Testis (tissue), 5 donors: ENCODE measurements at places on chromosomes 7 and 10. TPM values are rescaled to one million over a fixed set of nuclear protein-coding genes. Genes with fewer than 3 reads are reported as not detected.

DNA sequence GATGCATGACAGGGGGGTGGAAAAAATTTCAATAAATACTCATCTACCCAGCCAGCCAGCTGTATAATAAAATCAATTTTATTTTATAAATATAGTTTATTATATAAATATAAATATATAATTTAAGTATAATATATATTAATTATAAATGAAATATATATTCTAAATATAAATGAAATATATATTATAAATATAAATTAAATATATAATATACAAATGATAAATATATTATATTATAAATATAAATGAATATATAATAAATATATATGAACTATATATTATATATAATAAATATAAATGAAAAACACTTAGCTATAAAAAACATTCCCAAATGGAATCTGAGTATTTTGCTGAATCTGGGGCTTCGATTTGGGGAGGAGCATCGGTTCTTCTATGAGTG, 79.4 kb upstream of the CDCA7L start:
- peaks cover 2% of the 10 kb centered on the region for H3K4me1 ChIP-seq
- H3K4me3 ChIP-seq, result no peak overlapping the region
- no peak for DNase-seq
- no peaks in the 10 kb centered on the region for H3K27me3 ChIP-seq

DNA sequence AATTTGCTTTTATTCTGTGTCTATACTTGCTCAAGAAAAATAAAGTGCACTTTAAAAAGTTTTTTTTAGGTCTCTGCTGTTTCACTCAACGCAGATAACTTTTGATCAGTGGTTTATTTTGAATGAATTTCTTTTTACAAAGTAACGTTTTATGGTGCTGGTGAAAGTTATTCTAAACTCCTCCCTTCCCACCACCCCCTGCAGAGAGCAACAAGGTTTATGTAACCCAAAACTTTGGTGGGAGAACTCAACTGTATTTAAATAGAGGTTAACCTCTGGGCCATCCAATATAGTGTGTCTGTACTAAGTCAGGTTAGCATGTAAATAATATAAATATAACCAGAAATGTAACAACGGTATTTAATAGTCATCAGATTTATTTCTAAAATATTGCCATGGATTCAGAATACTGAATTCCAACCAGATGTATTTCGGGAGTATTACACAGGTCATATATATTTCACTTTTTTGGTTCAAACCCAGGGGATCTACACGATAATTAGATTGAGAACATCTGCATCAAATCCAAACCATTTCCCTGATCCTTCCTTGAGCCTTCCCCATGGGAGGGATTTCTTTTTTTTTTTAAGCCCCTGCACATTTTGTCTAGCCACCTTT, 3.9 kb upstream of the CUX1 start:
- no peak overlapping the region for H3K27ac ChIP-seq
- peaks cover 12% of the 10 kb centered on the region for H3K4me1 ChIP-seq
- no peaks in the 10 kb centered on the region for H3K27me3 ChIP-seq
- DNase-seq, result peak; percentile 33
- H3K4me3 ChIP-seq, result peak overlapping the region; percentile 64
- H3K36me3 ChIP-seq, result no peaks in the 10 kb centered on the region

DNA sequence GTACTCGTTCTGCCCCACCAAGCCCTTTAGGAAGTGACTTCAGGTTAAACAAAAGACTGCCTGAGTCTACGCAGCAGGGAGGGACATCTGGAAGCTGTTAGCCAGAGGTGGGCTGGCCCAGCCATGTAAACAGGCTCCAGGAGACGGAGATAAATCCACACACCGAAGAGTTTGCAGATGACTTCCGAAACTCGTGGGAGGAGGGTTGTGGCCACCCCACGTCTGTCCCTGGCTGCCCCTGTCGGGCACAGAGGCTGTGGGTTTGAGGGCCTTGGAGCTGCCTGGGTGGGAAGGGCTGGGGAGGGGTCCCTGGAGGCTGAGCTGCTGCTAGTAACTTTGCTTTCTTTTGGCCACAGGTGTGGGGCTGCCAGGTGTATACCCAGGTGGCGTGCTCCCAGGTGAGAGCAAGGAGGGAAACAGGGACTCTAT, 15.6 kb downstream of the ELN start:
- no peak for DNase-seq
- H3K27me3 ChIP-seq, result no peaks in the 10 kb centered on the region
- no peaks in the 10 kb centered on the region for H3K36me3 ChIP-seq
- H3K27ac ChIP-seq, result no peak overlapping the region
- no peak overlapping the region for H3K4me3 ChIP-seq

Gene NDUFA5
- 68.5 TPM for total RNA-seq

GRCh38 chr7:30652698-30653641, 29.3 kb downstream of the CRHR2 start:
- no peak overlapping the region for H3K4me3 ChIP-seq
- no peaks in the 10 kb centered on the region for H3K4me1 ChIP-seq
- DNase-seq, result no peak
- no peaks in the 10 kb centered on the region for H3K27me3 ChIP-seq

Gene ABCB1
- total RNA-seq, result 7.1 TPM

DNA sequence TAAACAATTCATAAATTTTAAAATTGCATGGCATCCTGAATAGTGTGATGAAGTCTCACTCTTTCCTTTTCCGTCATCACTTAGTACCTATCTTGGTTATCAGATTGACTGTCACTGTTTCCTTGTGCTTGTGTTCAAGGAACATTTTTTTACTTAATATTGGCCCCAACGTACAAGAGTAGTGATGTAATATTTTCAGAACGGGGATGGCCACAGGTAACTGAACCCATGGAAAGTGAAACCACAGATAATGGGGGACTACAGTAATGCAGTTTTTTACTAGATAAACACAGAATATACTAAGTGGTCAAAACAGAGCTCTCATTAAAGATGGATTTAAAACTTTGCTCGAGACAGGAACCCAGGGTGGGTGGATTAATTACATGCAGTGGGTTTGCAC, 85.4 kb downstream of the MACC1 start:
- no peaks in the 10 kb centered on the region for H3K27me3 ChIP-seq
- no peak overlapping the region for H3K27ac ChIP-seq
- no peaks in the 10 kb centered on the region for H3K36me3 ChIP-seq

GRCh38 chr7:73833251-73833919, 2.6 kb downstream of the CLDN4 start:
- H3K27ac ChIP-seq, result no peak overlapping the region
- no peaks in the 10 kb centered on the region for H3K36me3 ChIP-seq
- no peak for DNase-seq
- H3K4me1 ChIP-seq, result peaks cover 8% of the 10 kb centered on the region
- no peaks in the 10 kb centered on the region for H3K27me3 ChIP-seq

Gene HYAL4
- 3.6 TPM for total RNA-seq

- no peak overlapping the region for H3K27ac ChIP-seq
- H3K27me3 ChIP-seq, result no peaks in the 10 kb centered on the region
- no peak for DNase-seq
- H3K36me3 ChIP-seq, result no peaks in the 10 kb centered on the region
- H3K4me3 ChIP-seq, result no peak overlapping the region
Measured at GRCh38 chr10:86172301-86172700, 194.3 kb downstream of the GRID1 start.

DNA sequence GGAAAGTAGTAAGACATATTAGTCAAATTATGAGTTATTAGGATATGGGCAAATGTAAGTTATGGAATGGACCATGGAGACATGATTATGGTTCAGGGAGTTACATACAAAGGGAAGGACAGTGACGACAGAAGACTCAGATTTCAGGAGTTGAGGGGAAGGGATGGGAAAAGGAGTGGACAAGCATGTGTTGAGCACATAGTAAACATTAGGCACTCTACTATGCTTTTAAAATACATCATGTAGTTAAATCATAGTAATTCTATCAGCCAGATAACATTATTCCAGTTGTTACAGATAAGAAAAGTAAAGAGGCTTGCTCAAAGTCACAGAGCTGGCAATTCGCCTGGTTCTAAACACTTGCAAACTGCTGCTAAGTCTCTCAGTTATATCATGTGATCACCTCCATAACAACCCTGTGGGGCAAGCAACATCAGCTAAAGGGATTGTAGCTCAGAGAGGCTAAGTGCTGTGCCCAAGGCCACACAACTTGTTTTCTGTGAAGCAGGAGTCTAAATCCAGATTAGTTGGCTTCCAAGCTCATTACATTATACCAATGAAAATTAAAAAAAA, 115.2 kb upstream of the MDFIC start:
- H3K36me3 ChIP-seq, result no peaks in the 10 kb centered on the region
- H3K4me1 ChIP-seq, result no peaks in the 10 kb centered on the region
- H3K27me3 ChIP-seq, result no peaks in the 10 kb centered on the region
- no peak overlapping the region for H3K4me3 ChIP-seq
- H3K27ac ChIP-seq, result no peak overlapping the region
- peak; percentile 15 for DNase-seq

Gene HSPA12A
- total RNA-seq, result 34.6 TPM

DNA sequence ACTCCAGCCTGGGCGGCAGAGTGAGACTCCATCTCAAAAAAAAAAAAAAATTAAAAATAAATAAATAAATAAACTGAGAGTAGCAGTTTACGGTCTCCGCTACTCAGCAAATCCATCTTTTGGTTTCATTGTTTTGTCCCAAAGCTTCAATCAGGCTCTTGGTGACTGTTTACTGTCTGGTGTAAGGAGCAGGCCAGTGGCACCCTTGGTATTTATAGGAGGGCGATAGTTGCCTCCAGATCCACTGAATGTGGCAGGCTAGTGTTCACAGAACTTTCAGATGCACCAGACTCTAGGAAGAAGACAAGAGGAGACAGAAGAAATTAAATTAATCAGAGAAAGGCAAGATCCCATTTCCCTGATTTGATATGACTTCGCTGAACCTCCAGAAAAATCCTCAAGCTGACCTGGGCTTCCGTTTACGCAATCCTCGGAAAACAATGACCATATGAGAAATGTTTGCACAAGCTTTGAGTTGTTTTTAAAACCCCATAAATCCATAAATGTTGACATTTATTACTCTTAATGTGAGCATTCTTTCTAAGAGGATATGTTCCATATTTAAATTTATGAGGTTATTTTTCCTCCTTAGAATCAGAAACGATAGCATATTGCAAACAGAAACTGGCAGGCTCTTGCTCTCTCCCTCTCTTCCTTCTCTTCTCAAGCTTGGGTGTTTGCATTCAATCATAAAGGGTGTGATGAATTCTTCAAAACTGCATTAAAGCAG, 7.1 kb upstream of the MUC3A start:
- H3K36me3 ChIP-seq, result no peaks in the 10 kb centered on the region
- no peak overlapping the region for H3K27ac ChIP-seq
- H3K4me1 ChIP-seq, result no peaks in the 10 kb centered on the region

DNA sequence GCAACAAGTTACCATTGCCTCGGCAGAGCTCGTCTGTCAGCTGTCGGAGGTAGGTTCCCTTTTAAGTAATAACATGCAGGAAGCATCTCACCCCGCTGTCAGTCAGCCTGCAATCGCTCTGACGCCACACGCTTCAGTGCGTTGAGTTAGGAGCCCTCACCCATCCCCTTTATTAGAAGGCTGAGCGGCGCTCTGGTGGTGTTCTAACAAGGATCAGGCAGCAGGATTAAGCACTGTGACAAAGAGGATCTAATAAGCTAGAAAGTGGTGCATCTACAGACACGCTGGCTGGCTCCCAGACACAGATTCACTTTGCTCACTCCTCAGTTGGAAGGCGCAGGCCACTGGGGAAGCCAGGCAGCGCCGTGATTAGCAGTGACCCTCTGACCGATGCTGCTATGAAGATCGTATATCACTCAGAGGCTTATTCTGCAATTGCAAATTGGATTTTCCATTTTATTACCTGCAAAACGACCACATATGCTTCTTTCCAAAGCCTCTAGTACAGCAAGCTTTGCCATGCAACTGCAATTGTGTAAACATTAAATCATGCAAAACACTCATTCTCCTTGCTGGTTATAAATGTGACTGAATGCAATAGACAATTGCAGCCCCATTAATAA, 117.7 kb downstream of the RSU1 start:
- no peak overlapping the region for H3K4me3 ChIP-seq
- no peak for DNase-seq
- H3K36me3 ChIP-seq, result no peaks in the 10 kb centered on the region
- no peak overlapping the region for H3K27ac ChIP-seq
- H3K4me1 ChIP-seq, result no peaks in the 10 kb centered on the region

Gene OPN1SW
- not detected for total RNA-seq

Gene CCDC136
- 265 TPM for total RNA-seq

DNA sequence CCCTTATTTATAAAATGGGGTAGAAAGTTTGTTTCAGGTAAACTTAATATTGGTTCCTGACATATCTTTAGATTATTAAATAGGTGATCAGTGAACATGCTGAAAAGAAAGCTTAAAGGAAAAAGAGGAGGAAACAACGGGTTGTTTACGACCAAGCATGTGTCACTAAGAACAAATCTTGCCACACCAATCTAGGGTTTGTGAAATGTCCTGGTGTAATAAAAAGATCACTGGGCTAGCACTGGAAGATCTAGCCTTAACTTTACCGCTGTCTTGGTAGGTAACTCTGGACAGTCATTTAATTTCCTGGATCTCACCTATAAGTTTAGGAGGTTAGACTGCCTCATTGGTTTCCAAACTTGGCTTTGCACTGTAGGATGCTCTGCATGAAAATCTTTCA, 19.0 kb downstream of the VPS26A start:
- DNase-seq, result no peak
- H3K27me3 ChIP-seq, result no peaks in the 10 kb centered on the region
- peaks cover 9% of the 10 kb centered on the region for H3K4me1 ChIP-seq
- no peak overlapping the region for H3K27ac ChIP-seq

DNA sequence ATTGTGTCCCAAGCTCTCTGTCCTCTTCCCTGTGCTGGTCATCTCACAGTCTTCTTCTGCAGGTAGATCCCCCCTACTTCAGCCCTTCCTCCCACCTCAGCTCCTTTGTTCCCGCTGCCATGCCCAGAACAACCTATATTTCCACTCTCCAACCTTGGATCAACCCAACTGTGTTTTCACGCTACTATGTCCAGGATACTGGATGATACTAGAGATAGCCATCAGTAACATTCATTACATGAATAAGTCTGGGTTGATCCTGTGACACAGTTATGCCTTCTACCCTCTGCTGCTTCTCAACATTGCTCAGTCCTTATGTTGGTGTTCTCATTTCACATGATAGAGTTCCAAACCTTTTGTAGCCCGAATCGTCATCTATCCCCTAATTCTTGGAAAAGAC, 286.4 kb downstream of the ZEB1 start:
- no peaks in the 10 kb centered on the region for H3K36me3 ChIP-seq
- H3K27me3 ChIP-seq, result no peaks in the 10 kb centered on the region
- no peak for DNase-seq
- peaks cover 6% of the 10 kb centered on the region for H3K4me1 ChIP-seq
- H3K27ac ChIP-seq, result no peak overlapping the region

DNA sequence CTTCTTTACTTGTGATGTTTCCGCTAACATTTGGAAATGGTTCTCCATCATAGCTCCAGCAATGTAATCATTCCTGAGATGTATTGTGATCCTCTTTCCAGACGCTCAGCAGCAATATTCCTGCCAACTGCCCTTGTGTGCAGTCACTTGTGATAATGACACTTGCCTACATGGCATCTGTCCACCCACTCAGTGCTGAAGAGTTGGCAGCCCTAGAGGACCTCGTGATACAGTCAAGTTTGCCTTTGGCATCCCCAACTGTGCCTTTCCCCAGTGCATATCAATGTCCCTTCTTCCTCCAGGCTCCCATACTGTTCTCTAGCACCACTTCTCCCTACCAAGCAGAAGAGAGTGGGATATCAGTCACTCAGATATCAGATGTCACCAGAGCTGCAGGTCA, 64.9 kb downstream of the MYOF start:
- no peaks in the 10 kb centered on the region for H3K36me3 ChIP-seq
- H3K4me1 ChIP-seq, result no peaks in the 10 kb centered on the region
- H3K27me3 ChIP-seq, result no peaks in the 10 kb centered on the region
- no peak overlapping the region for H3K4me3 ChIP-seq
